CD4-positive, alpha-beta T cell treated with Interleukin-10 for 1 hour (primary cell): ENCODE measurements at places on chromosomes 13 and 19.
A peak's percentile ranks its signal among the peaks of the same experiment; 100 is the strongest.

- peak; percentile 45 for DNase-seq
These were observed 1.1 kb downstream of the ZNF850 start for GRCh38 chr19:36771261-36772231.

DNA sequence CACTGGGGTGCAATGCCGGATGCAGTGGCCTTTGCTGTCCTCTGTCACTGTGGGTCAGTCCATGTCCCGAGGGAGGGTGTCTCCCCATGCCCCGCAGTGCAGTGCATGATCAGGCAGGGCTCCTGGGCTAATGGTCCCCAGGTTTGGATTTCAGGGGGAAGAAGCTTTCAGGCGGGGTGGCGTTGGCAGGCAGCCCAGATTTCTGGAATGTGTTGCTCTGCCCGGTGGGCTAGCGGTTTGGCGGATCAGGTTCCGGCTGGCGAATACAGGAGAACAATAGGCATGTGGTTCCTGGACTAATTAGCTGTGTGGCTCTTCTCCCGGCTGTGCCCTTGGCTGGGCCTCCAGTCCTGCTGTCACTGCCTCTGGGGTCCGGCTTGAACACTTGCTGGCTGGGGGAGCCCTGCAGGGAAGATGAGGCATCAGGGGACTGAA is 141.3 kb downstream of the FGF9 start:
- no peak for DNase-seq

- DNase-seq: no peak
These were observed 701.3 kb upstream of the KLHL1 start for GRCh38 chr13:70809588-70809987.

DNA sequence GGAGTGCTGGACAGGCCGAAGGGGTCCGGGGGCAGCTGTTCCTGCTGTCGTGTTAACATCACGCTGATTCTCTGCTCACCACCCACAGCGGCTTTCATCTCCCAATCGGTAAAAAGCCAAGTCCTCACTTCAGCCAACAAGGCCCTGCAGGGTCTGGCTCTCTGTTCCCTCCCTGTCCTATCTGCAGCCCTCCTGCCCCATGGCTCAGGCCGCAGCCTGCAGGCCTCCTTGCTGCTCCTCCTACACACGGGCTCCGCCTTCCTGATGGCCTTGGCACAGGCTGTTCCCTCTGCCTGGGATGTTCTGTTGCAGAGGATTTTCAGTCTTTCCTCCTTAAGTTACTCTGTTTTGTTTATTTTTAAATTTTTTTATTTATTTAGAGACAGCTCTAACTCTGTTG is 22.2 kb downstream of the FUZ start:
- no peak for DNase-seq

DNA sequence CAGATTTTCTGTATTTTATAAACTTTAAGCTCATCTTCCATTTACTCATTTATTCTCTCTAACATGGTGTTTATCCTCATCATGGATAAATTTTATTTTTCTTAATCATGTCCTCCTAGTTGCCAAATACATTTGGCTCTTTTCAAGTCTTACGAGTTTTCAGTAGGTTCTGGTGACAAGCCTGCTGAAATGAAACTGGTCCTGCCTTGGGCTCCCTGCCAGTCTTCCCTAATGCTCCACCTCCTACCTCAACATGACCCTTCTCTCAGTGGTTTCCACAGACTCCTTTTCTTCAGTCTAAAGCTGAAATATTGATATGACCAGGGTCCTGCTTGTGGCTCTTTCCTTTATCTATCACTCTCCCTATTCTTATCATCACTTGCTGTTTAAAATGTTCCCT is 81.2 kb downstream of the TRPC4 start:
- no peak for DNase-seq

- DNase-seq: peak; percentile 10
These were observed 324.0 kb downstream of the GPC5 start for GRCh38 chr13:91722267-91722884.
